ENCODE measurements at places on chromosomes 5 and 9.

- DNase-seq: no peak
Observed at GRCh38 chr5:132637241-132637640, 20.7 kb upstream of the IL13 start.

- DNase-seq: no peak
Observed at GRCh38 chr9:75551861-75552260, 338.6 kb upstream of the PCSK5 start.

DNA sequence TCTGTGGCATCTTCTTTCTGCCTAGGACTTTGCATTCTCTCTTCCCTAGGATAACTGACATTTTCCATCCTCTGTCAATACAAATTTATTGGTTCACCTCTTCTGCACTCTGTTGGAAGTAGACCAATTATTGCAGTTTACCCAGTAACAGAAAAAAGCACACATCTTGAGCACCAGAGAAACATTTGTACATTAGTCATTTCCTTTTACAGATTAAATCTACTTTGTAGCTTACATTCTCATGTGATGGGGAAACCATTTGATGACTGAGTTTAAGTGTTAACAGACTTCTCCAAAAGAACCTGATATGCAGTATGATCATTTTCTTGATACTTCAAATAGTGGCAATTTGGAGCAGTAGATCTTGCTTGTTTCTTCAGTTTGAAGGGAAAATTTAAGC, 1098.8 kb downstream of the DTWD2 start:
- no peak for DNase-seq

DNA sequence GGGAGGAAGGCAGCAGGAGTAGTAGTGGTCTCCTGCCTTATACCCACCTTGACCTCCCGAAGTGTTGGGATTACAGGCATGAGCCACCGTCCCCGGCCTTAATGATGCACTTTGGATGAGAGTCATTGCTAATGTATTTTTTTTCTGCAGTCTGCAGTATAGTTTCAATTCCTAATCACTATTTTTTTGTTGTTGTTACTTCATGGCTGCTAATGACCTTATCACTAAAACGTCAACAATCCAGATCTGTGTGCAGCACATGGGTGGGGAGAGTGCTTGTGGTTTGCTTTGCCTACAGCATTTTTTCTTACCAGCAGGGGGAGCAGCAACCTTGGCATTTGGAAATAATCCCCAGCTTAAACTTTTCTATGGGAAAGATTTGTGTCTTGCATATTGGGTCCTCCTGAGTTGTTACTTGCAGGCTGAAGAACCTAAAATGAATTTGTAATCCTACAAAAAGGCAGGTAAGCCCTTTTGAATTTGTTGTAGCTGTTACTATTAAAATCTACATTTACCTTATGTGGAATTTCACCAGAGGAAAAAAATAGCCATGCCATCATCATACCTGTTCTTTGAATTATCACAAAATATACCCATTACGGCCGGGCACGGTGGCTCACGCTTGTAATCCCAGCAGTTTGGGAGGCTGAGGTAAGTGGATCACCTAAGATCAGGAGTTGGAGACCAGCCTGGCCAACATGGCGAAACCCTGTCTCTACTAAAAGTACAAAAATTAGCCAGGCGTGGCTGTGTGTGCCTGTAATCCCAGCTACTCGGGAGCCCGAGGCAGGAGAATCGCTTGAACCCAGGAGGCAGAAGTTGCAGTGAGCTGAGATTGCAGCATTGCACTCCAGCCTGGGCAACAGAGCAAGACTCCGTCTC, 6.3 kb upstream of the MED7 start:
- peak; percentile 88 for DNase-seq

DNA sequence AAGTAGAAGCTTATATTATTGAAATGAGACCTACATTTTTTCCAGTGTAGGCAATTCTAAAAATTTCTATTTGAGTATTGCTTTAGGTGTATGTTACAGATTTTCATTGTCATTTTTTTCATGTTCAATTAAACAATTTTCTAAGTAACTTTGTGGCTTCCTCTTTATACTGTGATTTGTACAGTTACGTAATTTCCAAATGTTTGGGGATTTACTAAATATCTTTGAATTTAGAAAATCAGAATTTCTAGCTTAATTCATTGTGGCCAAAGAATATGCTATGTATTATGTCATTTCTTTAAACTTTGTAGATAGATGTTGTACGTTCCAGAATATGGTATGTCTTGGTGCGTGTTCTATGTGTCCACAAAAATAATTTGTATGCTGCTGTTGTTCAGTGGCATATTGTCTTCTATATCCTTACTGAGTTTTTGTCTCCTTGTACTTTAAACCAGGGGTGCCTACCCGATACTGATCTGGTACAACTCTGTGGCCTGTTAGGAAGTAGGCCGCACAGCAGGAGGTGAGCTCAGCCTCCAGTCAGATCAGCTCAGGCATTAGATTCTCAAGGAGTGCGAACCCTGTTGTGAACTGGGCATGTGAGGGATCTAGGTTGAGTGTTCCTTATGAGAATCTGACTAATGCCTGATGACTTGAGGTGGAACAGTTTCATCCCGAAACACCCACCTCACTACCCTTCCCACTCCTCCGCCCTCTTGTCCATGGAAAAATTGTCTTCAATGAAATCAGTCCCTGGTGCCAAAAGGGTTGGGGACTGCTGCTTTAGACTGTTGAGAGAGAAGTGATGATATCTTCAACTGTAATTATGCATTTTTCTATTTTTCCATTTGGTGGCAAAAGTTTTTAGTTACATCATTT, 63.5 kb downstream of the UBE2R2 start:
- DNase-seq: no peak
